Stimulated activated CD4-positive, alpha-beta T cell treated with anti-CD3 and anti-CD28 coated beads, TNF-alpha, amount 100 ng/mL, for 48 hours (primary cell): ENCODE measurements at places on chromosomes 16 and 17.

GRCh38 chr17:4780325-4780955, 5.7 kb downstream of the VMO1 start:
- no peak for DNase-seq

GRCh38 chr17:4710693-4711634, 532 bp downstream of the ARRB2 start:
- DNase-seq = no peak

DNA sequence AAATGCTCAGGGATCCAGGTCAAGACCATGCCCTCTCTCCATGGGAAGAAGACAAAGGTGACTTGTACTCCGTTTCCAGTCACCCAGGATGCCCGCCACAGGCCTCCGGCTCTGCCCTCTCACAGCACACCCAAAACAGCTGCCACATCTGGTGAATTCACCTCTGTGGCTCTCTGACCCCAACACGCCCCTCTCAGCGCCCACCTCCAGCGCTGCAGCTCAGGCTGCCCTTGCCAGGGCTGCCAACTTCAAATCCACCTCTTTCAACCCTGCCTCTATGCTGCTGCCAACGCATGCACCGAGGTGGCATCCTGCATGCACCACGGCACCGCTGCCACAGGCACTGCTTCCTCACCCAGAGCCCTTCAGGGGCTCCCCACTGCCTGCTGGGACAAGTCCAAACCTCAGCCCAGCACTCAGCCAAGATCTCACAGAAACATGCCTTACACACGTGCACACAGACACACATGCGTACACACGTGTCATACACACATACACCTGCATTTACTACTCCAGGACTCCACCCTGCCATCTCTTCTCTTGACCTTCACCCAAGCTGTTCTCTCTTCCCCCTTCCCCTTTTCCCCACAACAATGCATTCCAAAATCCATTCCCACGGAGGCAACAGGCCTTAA, 7.5 kb downstream of the HID1 start:
- DNase-seq = no peak

DNA sequence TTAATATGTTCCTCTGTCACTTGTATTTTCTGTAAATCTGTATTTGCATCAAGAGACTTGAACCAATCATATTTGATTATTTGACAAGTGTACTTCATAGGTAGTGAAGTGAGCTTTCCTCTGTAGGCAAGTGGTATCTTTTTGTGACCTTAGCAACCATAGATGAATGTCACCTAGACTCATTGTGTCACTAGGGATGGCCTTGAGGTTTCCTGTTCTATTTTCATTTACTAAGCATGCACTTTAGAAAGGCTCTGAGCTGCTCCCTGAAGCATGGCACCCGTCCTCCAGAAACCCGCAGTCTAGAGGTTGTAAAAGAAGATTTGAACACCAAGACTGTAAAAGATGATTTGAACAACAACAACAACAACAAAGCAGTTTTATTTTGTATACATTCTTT, 151.7 kb downstream of the PRKCB start:
- DNase-seq = no peak

- no peak for DNase-seq
Measured at GRCh38 chr16:24609417-24609739, 70.0 kb downstream of the RBBP6 start.

DNA sequence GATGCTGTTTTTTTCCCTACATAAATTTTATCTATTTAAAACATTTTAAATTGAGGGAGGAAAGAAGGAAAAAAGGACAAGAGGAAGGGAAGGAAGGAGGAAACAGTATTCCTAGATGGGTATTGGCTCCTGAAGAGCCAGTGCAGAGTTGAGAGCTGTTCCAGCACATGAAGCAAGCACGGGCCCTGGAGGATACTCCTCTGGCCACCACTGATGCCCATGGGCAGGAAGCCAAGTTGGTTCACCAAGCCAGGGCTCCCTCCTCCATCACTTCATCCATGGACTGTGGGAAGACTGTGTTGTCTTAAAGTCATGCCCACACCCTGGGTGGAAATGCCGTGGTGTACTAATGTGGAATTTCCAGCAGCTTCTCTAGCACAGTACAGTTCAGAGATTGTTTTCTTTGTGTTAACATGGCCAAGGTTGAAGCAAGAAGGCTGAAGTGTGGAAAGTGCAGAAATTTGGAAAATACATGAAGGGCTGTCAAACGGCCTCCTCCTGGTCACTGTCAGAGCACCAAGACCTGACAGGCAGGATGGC, 23.9 kb upstream of the NOS2 start:
- no peak for DNase-seq

DNA sequence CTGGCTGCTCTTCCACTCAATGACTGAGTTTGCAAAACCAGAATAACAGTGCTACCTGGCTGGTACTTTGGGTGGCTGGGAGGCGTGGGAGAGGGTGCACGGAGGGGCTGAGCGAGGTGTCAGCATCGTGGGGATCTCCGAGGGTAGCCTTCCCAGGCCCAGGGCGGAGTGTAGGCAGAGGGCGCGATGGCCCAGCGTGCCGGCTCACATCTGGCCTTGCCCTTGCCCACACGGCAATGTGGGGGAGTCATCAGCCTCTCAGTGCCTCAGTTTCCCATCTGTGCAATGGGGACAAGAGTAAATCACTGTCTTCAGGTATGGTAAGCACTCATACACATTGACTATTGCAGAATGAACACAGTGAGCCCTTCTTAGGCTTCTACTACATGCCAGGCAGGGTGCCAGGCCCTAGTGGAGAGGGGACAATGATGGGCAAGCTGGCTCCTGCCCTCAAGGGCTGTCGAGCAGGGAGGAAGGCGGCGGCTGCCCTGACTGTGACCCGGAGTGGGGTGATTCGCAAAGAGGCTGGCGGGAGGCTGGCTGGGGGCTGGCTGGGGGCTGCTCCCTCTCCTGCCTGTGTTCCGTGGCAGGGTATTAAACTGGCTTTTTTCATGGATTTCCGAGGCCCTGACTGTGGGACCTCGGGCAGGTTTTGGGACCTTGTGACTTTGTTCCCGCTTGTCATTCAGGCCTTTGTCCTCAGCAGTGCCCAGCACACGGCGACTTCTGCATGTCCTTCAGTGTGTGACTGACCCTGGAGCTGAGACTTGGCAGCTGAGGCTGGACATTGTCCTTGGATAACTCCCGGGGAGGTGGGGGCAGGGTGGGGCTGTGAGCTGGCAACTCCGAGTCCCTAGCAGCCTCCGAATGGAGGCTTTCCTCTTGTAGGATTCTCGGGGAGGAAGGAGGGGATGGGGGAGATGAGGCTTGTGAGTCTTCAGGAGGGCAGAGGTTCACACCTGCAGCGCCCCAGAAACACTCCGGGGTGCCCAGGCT, 243.1 kb downstream of the SEC14L1 start:
- no peak for DNase-seq

DNA sequence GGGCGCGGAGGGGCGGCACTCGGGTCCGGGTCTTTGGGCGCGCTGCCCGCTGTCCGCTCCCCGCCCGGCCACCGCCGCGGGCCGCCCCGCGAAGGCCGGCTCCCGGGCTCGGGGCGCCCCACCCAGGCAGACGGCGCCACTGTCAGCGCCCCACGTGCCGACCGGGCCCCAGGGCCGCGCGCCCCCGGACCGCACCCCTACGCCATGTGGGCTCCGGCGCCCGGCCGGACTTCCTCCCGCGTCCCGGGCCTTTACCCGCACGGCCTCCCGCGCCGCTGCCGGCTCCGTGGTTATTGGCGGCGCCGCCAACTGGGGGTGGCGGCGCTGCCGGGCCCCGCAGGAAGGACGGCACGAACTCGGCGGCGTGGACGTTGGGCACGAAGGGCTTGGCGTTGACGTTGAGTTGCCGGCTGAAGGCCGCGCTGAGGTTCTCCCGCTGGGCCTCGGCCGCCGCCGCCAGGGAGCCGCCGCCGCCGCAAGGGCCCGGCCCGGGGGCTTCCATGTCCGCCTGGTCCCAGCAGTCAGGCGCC, 577 bp downstream of the GSPT1 start:
- no peak for DNase-seq

DNA sequence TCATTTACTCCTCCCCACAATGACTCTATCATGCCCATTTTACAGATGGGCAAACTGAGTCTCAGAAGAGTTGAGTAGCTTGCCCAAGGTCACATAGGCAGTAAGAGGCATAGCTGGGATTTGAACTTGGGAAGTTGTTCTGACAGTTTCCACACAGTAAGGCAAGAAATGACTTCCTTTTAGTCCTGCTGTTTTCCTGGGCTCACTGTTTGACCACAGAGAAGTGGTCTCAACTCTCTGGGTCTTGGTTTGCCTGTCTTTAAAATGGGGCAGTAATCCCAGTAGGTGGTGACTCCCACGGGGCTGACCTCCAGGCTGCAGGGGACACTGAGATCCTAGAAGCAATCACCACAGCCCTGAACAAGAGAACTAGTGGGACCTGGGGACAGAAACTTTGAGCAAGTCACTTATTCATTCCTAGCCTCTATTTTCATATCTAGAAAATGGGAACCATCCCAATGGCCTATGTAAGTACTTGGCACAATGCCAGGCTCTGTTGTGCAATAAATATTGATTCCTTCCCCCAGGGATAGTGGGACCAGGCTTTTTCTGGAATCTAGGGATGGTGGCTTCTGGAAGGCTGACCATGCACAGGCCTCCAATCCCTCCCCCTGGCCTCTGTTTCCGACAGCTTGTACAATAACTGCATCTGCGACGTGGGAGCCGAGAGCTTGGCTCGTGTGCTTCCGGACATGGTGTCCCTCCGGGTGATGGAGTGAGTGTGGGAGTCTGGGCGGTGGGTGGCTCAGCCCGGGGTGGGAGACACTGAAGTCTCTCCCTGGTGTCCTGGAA, 20.5 kb downstream of the DEXI start:
- DNase-seq = no peak

GRCh38 chr17:19448341-19449268, 37.6 kb downstream of the RNF112 start:
- DNase-seq = no peak

- no peak for DNase-seq
Measured at GRCh38 chr17:30921544-30922196, at the start of gene ADAP2. Gene ADAP2, plus strand, starts transcription at chr17:30921945. Its CDS starts 70 bp downstream, at chr17:30922015.

GRCh38 chr17:12584727-12585126, 81.0 kb upstream of the MYOCD start:
- no peak for DNase-seq

- DNase-seq = no peak
Measured at GRCh38 chr16:14155572-14156190, 84.6 kb downstream of the MRTFB start.

DNA sequence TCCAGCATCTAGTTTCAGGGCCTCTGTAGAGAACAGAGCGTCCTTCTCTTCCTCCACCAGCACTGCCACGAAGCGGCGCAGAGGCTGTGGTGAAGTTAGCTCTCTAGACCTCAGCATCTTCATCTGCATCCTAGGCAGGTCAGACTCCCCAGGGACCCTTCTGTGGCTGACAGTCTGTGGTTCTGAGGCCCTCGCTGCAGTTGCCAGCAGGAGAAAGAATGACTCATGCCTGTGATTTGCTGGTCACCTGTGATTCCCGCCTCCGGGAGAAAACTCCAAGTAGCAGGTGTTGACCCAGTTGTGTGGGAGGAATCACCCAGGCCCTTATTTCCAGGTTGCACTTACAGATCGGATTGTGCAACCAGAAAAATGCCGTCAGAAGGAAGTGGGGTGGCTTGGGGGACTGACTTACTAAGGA, 117.3 kb upstream of the CACNG5 start:
- no peak for DNase-seq

GRCh38 chr16:62940569-62940968, 904.3 kb upstream of the CDH8 start:
- DNase-seq = no peak

GRCh38 chr17:10336393-10336792, 36.4 kb downstream of the MYH13 start:
- no peak for DNase-seq

- DNase-seq = no peak
Measured at GRCh38 chr16:30147843-30148510, 25.0 kb upstream of the MAPK3 start.

DNA sequence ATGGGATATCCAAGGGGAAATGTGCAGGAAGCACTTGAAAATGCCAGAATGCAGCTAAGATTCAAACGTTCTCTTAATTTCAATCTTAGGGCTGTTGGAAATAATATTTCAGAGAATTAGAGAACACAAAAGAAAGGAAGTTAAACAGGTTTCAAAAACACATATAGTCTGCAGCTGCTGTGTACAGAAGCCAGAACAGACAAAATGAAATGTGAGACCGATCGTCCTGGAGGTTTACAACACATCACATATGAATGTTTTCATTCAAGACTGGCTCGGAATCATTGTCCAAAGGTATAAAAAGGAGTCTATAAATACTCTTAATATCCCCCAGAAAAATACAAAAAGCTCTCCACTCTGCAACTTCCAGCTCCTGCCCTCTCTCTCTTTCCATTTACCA, 14.3 kb downstream of the CYTH1 start:
- no peak for DNase-seq

DNA sequence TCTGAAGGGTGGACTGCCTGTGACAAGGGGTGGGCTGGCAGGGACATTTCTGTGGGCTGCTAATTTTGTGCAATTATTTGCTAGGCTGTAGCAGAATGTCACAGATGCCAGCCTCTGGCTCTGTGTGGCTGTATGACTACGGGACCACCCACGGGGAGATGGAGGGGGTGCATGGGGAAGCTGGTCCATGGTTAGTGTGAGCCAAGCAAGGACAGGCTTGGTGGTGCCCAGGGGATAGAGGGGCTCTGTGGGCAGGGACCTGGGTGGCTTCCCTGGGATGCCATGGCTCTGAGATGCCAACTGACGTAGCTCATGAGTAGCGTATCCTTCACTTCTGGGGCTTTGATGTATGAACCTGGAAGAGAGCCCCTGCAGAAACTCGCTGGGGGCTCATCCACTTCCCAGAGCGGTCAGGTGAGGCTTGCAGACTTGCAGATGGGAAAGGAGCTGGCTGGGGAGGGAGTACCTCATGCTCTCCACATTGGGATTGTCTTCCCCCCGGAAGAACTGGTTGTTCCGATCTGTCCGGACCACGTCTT, 87.2 kb downstream of the TBC1D16 start:
- no peak for DNase-seq

DNA sequence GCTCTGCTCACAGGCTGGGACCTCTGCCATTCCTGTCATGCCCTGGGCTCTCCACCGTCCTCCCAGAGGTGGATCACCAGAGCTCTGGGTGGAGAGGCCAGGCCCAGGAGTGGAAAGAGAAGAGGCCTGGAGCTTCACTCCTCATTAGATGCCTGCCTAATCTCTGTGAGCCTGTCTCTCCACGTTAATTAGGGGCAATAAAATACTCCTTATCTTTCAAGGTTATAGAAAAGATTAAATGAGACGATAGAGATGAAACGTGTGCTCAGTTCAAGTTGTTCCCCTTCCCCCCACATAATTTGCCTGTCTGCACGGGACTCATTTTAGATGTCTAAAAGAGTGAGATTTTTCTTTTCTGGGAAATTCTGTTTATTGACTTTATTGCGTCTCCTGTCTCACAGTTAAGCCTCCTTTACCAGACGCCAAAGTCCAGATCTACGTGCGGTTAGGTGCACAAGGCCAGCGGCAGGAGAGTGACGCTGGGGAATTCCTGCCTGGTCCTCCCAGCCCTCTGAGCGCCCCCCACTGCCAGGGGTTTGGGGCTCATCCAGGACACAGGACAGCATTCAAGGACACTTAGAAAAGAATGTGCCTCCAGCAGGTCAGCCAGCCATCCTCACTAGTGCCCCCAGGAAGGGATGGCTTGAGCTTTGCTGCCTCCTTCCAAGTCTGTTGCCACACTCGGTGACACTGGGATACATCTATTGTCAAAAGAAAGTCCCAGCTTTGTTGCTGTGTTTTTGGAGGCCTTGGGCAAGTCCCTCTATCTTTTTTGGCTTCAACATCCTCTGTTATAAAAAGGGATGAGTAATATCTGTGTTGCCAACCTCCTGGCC, 42.3 kb downstream of the TBX4 start:
- DNase-seq = no peak
